CD4-positive, CD25-positive, alpha-beta regulatory T cell (primary cell): ENCODE measurements at places on chromosomes 7 and 10.

DNA sequence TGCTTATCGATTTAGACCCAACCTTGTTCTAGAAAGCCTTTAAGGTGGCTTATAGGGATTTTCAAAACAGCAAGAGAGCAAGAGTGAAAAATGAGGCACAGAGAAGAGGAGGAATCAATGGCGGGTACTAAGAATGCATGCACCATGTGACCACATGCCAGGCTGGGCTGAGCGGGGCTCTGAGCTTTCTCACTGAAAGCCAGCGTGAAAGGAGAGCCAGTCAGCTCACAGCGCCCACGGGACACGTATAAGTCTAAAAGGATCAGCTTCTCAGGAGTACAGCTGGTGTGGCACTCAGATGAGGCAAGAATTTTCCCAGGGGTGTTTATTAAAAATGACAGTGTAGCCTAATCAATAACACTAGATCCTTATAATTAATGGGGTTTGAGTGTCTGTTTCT is 114.3 kb downstream of the SLIT1 start:
- H3K4me1 ChIP-seq: no peaks in the 10 kb centered on the region
- no peak for DNase-seq
- H3K27me3 ChIP-seq: peaks cover 4% of the 10 kb centered on the region
- H3K4me3 ChIP-seq: no peak overlapping the region
- no peak overlapping the region for H3K27ac ChIP-seq
- no peaks in the 10 kb centered on the region for H3K36me3 ChIP-seq

GRCh38 chr10:103822107-103822716 is 33.2 kb downstream of the SH3PXD2A start:
- no peaks in the 10 kb centered on the region for H3K27me3 ChIP-seq
- DNase-seq: no peak
- H3K27ac ChIP-seq: no peak overlapping the region
- H3K36me3 ChIP-seq: no peaks in the 10 kb centered on the region
- H3K4me3 ChIP-seq: no peak overlapping the region

DNA sequence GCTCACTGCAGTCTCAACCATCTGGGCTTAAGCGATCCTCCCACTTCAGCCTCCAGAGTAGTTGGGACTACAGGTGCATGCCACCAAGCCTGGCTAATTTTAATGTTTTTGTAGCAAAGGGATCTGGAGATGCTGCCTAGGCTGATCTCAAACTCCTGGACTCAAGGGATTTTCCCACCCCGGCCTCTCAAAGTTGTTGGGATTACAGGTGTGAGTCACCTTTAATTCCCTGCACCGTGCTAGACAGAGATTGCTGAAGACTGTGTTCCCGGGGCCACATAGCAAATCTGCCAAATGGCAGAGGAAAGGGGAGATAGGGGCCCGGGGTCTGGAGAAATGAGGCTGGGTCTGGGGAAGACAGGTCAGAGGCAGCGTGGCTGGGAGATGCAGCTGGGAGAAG is 20.6 kb upstream of the PSMG3 start:
- peaks cover 13% of the 10 kb centered on the region for H3K4me1 ChIP-seq
- no peaks in the 10 kb centered on the region for H3K27me3 ChIP-seq
- no peak for DNase-seq
- no peak overlapping the region for H3K4me3 ChIP-seq
- no peak overlapping the region for H3K27ac ChIP-seq

GRCh38 chr7:13982940-13983677 is 6.4 kb downstream of the ETV1 start:
- no peak overlapping the region for H3K4me3 ChIP-seq
- no peak for DNase-seq
- H3K36me3 ChIP-seq: no peaks in the 10 kb centered on the region
- H3K27ac ChIP-seq: no peak overlapping the region
- H3K4me1 ChIP-seq: no peaks in the 10 kb centered on the region

- peaks cover 9% of the 10 kb centered on the region for H3K4me1 ChIP-seq
- H3K27me3 ChIP-seq: no peaks in the 10 kb centered on the region
- H3K36me3 ChIP-seq: no peaks in the 10 kb centered on the region
- no peak overlapping the region for H3K27ac ChIP-seq
Observed at GRCh38 chr7:35040906-35041305, 3.6 kb upstream of the DPY19L1 start.

DNA sequence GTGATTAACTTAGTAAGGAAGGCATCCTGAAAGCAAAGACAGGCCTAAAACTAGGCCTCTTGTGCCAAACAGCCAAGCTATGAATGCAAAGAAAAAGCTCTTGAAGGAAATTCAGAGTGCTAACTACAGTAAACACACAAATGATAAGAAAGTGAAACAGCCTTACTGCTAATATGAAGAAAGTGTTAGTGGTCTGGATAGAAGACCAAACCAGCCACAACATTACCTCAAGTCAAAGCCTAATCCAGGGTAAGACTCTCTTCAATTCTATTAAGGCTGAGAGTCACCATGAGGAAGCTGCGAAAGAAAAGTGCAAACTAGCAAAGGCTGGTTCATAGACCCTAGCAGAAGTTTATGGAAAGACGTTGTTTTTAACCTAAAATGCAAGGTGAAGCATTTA is 66.0 kb downstream of the IPMK start:
- H3K36me3 ChIP-seq: no peaks in the 10 kb centered on the region
- no peak for DNase-seq
- H3K4me1 ChIP-seq: no peaks in the 10 kb centered on the region
- H3K27me3 ChIP-seq: no peaks in the 10 kb centered on the region

DNA sequence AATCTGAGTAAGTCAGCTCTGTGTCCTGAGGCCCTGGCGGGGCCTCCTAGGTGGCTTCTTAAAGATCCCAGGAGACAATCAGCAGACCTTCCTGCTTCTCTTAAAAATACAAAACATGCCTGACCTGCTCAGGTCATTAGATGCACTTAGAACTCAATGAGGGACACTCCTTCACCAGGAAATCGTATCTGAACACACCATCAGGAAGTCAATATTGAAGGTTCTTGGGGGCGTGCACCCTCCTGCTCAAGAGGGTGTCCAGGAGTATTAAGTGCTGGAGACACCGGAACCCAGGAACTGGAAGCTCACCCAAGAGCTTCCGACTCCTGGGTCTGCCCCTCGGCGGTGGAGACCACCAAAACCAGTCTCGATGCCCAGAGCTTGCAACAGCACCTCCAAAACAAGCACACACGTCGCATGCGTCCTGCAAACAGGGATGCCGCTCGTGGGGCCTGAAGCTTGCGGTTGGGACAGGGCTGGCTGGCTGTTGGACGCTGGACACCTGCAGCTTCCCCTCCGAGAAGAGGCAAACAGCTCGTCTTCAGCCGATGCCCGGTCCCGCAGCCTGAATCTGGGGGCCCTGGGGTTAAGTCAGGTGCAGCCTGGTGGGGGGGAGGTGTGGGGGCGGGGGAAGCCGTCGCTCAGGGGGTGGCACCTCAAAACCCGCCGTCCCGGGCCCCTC is 803 bp downstream of the RAPGEF5 start:
- no peak overlapping the region for H3K4me3 ChIP-seq
- no peak overlapping the region for H3K27ac ChIP-seq
- H3K4me1 ChIP-seq: no peaks in the 10 kb centered on the region
- DNase-seq: no peak

DNA sequence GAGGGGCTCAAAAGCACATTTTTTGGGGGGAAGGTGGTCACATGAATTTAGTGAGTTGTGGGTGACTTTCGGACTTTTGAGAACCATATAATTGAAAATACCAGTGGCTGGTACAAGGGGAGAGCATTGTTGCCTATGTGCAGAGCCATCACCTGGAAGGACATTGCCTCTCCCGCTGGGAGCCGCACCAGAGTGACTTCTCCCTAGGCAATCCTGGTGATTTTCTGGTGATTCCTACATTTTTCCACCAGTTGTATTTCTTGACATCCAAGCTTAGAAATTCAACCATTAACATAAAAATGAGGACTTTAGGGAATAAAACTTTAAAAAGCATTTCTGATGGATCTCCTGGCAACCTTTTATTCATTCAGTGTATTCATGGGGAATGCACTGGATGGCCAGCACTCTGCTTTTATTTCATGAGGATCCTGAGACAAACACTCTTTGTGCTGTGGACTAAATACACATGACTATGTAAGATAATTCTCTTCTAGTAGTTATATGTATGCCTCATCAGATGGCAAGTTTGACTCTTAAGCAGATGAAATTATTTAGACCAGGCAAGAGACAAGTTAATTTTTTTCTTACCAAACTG is 41.8 kb upstream of the MKI67 start:
- H3K4me1 ChIP-seq: no peaks in the 10 kb centered on the region
- no peak for DNase-seq
- no peak overlapping the region for H3K27ac ChIP-seq
- no peak overlapping the region for H3K4me3 ChIP-seq
- H3K36me3 ChIP-seq: no peaks in the 10 kb centered on the region

- no peak for DNase-seq
- H3K27me3 ChIP-seq: no peaks in the 10 kb centered on the region
- H3K4me3 ChIP-seq: no peak overlapping the region
- no peak overlapping the region for H3K27ac ChIP-seq
- no peaks in the 10 kb centered on the region for H3K4me1 ChIP-seq
- H3K36me3 ChIP-seq: no peaks in the 10 kb centered on the region
Observed at GRCh38 chr7:155837126-155837479, 24.8 kb upstream of the SHH start.

- no peaks in the 10 kb centered on the region for H3K4me1 ChIP-seq
- H3K27me3 ChIP-seq: no peaks in the 10 kb centered on the region
- no peak overlapping the region for H3K27ac ChIP-seq
- no peak overlapping the region for H3K4me3 ChIP-seq
- no peak for DNase-seq
Observed at GRCh38 chr7:131691454-131692130, 135.2 kb upstream of the PODXL start.

DNA sequence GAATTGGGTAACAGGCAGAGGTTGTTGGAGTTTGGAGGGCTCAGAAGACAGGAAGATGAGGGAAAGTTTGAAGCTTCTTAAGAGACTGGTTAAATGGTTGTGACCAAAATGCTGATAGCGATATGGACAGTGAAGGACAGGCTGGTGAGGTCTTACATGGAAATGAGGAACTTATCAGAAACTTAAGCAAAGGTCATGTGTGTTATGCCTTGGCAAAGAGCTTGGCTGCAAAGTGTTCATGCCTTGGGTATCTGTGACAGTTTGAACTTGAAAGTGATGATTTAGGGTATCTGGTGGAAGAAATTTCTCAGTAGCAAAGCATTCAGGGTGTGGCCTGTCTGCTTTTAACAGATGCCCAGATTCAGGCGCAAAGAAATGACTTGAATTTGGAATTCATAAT is 64.5 kb upstream of the EEPD1 start:
- DNase-seq: no peak
- H3K27me3 ChIP-seq: no peaks in the 10 kb centered on the region
- H3K27ac ChIP-seq: no peak overlapping the region
- no peak overlapping the region for H3K4me3 ChIP-seq

- no peaks in the 10 kb centered on the region for H3K36me3 ChIP-seq
- no peak within 1 kb of the TSS for H3K4me3 ChIP-seq
- H3K27ac ChIP-seq: no peak within 1 kb of the TSS
- peaks cover 4% of the 10 kb centered on the region for H3K4me1 ChIP-seq
- no peaks in the 10 kb centered on the region for H3K27me3 ChIP-seq
- DNase-seq: no peak
Observed at GRCh38 chr10:88851706-88852105, at the start of gene ANKRD22. TSS of gene ANKRD22 (minus strand) at chr10:88851844. CDS start at chr10:88851607, 237 bp downstream.

DNA sequence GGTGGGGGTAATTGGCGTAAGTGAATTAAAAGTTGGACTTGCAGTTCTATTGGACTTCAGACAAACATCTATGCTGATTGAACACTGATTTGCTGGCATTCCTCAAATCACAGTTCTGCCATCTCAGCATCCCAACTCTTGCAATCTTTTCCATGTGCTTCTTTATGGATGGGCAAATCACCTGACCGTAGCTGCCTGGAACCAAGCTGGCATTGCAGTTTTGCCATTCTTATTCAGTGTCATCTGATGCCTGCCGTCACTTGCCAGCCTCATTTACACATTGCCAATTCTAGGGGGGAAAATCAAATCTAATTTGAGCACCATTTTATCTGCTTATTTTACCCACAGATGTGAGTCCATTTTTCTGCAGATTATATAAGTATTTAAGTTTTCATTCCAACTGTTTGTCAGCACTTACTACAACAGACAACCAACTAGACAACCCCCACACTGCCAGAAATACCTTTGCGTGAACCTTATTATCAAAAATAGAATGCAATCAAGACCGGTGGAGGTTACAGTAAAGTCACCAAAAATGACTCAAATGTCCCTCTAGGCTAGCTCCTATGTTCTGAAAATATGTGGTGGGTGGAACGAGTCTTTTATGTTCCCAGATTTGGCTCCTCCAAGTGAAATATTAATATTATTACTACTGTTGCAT is 172.3 kb upstream of the CTBP2 start:
- H3K4me1 ChIP-seq: no peaks in the 10 kb centered on the region
- no peak overlapping the region for H3K4me3 ChIP-seq
- H3K27ac ChIP-seq: no peak overlapping the region
- no peaks in the 10 kb centered on the region for H3K27me3 ChIP-seq

- no peak overlapping the region for H3K4me3 ChIP-seq
- no peaks in the 10 kb centered on the region for H3K36me3 ChIP-seq
- no peaks in the 10 kb centered on the region for H3K27me3 ChIP-seq
- DNase-seq: no peak
- H3K4me1 ChIP-seq: no peaks in the 10 kb centered on the region
Observed at GRCh38 chr7:152911922-152912321, 152.4 kb downstream of the ACTR3B start.

DNA sequence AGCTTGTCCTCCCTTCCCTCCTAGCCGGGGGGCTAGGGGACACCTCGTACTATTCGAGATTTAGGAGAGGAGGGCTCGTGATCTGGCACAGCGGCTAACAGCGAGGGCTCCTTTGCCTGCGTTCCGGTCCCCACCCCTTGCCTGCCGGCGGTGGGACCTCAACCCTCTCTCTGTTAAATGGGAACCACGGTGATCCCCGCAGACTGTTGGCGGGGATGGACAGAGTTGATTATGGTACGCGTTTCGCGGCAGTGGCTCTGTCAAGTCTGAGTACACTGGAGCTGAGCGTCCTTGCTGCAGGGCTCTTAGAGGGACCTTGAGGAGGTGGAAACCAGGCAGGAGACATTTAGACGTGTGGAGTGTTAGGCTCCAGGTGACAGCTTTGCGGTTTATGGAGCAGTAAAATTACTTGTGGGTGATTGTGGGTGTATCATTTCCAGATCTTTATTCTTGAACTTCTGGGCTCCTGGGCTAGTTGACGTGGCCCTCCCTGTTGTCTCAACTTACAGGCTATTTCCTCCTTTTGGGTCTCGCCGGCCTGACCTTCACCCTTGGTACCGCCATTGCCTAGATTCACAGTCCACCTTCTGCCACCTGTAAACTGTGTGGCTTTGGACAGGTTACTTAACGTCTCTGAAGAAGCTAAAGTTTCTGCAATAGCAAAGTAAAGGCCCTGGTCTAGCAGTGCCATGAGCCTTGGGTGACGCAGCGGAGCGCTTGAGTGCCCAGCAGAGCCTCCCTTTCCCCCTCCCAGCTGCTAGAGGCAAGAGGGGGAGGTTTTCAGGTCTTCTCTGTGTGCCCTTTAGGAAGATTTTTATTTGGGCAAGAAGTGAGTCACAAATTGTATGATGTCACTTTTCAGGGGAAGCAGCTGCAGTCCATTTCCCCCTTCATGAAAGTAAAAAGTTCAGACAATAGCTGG is 739 bp downstream of the CASP7 start:
- peaks cover 26% of the 10 kb centered on the region for H3K4me1 ChIP-seq
- no peaks in the 10 kb centered on the region for H3K27me3 ChIP-seq
- no peak for DNase-seq
- H3K27ac ChIP-seq: peak overlapping the region; percentile 76
- H3K4me3 ChIP-seq: peak overlapping the region; percentile 85
